ENCODE measurements at places on chromosomes 3 and 15.

DNA sequence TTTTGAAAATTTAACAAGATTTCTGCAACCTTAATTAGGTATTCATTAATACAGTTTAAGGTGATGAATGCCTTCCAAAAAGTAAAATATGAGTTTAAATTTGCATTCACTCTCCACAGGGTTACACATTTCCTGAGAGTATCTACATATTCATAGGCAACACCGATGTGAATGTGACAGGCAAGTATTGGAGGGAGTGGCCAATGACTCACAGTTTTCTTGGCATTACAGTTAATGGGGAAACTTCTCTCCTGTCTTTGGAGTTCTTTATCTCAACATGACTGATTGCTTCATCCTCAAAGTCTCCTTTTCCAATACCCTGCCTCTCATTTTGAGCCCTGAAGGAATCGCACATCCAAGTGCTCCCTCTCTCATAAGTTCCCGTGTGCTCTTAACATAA lies 181.9 kb upstream of the CHL1 start:
- no peak for DNase-seq

DNA sequence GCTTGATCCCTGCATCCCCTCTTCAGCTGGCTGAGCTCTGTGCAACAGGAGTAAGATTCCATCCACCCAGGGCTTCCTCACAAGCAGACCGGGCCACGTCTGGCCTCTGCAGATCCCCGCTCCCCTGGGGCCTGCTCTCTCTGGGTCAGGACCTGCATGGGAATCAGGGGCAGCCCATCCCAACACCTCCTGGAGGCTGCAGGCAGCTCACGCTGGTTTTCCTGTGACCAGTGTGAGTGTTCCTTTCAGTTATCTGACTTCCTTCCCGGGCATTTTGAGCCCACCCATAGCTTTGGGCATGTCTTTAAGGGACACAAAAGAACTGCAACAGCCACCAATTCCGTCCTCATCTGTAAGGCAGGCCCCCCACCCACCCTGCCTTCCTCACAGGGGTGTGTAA lies 16.3 kb downstream of the NUP210 start:
- no peak for DNase-seq

DNA sequence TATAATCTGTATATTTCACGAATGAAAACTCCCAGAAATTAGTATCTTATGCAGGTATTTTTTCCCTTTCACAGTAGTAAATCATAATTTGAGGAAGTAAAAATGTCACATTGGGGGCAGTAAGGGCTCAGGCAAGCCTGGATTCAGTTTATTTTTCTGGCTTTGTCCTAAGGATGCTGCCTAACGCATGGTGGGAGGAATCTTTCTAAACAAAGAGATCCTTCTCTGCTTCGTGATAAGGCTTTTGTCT lies 35.7 kb downstream of the DNASE1L3 start:
- DNase-seq, result no peak

DNA sequence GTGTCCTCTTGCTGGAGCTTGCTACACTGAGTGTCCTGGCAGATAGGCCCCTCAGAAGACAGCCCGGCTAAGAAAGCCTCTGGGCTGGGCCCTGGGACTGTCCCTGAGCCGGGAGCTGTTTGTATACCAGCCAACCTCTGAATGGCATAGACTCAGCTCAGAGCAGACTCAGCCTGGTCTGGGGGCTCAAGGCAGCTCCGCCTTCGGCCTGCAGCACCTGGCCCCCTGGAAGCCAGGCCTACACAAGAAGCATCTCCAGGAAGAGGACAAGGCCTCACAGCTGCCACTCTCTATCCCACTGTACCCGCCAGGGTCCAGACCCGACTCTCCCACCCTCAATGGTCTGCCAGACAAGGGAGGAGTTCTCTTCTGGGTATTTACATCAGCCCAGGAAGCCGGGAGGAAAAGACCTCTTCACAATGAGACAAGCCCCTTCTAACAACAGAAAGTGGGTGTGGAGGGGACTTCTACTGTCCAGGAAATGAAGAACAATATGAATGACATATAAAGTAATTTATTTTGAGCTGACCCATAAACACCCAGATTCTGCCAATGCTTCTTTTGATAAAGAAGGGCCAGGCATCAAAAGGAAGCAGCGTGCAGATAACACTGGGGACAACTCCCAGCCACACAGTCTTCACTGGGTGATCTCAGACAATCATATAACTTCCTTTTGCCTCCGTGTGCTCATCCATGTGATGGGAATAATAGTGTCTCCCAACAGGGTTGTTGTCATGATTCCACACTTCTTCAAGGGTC lies 110.2 kb downstream of the TPRA1 start:
- no peak for DNase-seq

GRCh38 chr3:20225769-20226168 lies 39.8 kb upstream of the SGO1 start:
- DNase-seq, result no peak

- DNase-seq, result no peak
These were observed 320.3 kb upstream of the SATB1 start for GRCh38 chr3:18745472-18745871.

- no peak for DNase-seq
These were observed 759 bp upstream of the ARID3B start for GRCh38 chr15:74540161-74540760.

- DNase-seq, result no peak
These were observed 132.5 kb downstream of the APBA2 start for GRCh38 chr15:29018120-29018805.

DNA sequence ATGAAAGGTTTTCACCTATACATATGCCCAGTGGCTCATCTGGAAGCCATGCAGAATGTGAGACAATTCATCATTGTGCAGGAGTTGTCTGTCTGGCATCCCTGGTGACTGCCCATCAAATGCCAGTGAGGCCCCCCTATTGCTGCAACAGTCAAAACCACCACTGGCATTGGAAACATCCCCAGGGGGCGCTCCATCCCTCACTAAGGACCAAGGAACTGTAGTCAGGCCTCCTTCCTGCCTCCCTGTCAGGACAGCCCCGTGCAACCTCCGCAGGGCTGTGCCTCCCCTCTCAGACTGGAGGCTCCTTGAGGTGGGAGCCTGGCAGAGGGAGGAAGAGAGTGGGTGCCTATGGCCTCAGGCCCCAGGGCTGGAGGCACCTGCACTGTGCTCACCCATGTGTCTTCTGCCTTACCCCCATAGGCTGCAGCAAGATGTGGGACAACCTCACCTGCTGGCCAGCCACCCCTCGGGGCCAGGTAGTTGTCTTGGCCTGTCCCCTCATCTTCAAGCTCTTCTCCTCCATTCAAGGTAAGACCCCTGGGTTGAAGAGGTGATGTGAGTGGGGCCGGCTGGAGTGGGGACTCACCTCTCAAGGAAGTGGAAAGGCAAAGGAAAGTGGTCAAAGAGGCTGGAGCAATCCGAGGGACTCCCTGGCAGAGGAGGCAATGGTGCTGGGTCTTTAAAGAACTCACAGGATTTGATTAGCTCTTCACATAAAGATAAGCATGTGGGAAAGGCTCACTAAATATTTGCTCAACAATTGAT lies 16.5 kb downstream of the VIPR1 start:
- no peak for DNase-seq

DNA sequence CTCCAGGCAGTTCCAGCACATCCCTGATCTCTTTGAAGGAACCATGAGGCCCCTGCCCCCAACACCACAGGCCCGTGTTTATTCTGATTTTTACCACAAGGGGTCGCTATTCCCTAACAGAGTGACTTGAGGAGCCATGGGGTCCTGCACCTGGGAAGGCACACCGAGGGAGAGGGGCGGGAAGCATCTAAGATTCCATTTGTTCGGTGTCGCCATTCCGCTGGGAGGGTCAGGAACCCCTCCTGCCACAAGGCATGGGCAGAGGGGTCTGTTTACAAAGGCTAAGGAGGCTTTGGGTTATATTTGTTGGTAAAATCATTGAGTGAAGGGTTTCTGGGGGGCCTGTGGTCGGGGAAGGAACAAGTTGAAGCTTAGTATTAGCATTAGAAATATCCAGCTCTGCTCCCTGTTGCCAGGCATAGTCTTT lies 77.1 kb downstream of the WDR76 start:
- peak; percentile 46 for DNase-seq

GRCh38 chr3:50251220-50251619 lies 15.2 kb downstream of the GNAI2 start:
- no peak for DNase-seq

- no peak for DNase-seq
These were observed 25.1 kb downstream of the SPSB4 start for GRCh38 chr3:141076036-141076773.

GRCh38 chr15:45113380-45113990 lies 487 bp downstream of the DUOX2 start:
- no peak for DNase-seq

DNA sequence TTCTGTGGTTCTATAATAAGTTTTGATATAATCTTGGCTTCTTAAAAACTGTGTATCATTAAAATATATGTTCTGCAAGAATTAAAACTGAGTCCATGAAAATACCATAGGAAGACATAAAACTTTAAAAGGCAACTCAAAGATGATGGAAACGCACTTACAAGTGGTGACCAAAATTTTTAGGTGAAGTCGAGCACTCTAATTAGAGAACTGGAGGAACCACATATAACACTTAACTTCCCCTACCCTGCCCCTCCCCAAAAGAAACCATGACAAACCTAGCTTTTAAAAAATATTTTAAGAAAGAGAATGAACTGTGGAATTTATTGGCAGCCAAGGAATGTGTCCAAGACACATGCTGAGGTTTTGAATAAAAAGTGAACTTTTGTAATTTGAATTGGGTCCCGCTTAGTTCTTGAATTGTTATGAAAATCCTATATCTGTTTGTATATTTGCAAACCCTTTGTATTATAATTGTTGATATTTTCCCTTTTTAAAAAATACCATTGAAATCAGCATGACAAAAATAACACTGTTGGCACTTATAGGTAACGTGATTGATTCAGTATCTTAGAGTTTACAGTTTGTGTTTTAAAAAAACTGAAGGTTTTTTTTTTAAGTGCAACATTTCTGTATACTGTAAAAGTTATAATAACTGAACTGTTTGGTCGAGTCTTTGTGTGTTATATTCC lies 7.7 kb downstream of the NR2F2 start:
- no peak for DNase-seq
